ENCODE measurements at places on chromosomes 1 and 21.
A peak's percentile ranks its signal among the peaks of the same experiment; 100 is the strongest.

DNA sequence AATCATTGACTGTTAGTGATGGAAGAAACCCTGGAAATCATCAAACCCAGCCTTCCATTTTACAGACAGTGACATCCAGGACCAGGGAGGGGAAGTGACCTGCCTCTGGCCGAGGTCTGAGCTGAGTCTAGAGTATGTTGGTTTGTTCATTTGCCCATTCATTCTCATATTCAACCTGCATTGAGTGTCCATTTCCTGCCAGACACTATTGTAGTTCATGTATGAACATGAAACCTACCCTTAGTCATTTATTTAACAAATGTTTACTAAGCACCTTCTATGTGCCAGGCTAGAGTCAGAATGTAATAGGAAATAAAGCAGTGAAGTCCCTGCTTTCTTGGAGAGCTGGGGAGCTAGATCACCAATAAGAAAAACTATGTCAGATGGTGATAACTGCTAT, 51.3 kb downstream of the KCND3 start:
- ATAC-seq = peak; percentile 58

GRCh38 chr1:214638997-214639396, 36.0 kb downstream of the CENPF start:
- no peak for ATAC-seq

DNA sequence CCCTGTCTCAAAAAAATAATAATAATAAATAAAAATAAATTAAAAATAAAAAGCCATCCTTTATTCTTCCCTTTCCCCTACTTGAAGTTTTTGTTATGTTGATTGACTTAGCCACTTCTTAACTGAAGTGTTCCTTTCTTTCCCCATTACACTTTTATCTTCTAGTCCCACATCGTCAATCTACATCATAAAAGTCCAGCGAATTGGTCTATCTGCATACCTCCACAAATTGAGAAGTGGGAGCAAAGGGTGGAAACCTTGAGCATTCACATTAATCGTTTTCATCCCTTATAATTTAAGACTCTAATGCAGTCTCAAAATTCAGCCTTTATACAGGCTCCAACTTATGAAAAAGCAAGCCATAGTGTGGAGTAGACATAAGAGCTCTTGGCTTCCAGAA, 6.5 kb upstream of the ZYG11A start:
- no peak for ATAC-seq

GRCh38 chr1:36307601-36308330, 1.6 kb downstream of the SH3D21 start:
- ATAC-seq = no peak
